ENCODE measurements at places on chromosomes 7 and 10. TPM values are rescaled to one million over a fixed set of nuclear protein-coding genes. Genes with fewer than 3 reads are reported as not detected.

GRCh38 chr7:52777051-52777822 is 258.2 kb upstream of the POM121L12 start:
- DNase-seq = no peak

Gene MAD1L1
- 23.1 TPM for total RNA-seq

GRCh38 chr7:158666401-158666800 is 38.2 kb downstream of the NCAPG2 start:
- no peak for DNase-seq

DNA sequence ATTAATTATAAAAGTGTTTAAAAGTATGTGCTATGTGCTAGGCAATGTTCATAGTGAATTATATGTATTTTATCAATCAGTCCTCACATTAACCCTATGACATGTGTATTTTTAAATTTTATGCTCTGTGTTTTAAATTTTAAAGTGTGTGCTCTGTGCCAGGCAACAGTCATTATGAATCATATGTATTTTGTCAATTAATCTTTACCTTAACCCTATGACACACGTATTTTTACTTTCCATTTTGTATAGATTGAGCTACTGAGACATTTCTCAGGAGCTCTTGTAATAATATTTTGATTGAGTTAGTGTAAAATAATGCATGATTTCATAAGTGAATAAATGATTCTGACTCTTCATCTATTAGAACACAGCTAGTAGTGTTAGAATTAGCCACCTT is 117.8 kb downstream of the THSD7A start:
- DNase-seq = no peak

Gene NRBF2
- 26.2 TPM for total RNA-seq

- no peak for DNase-seq
These were observed 967 bp upstream of the GLI3 start for GRCh38 chr7:42237811-42238541.

GRCh38 chr10:132636358-132636757 is 98.8 kb downstream of the INPP5A start:
- DNase-seq = no peak
